OCI-M1 (cell line): ENCODE measurements at places on chromosomes 3 and 15.

- peak; percentile 33 for DNase-seq
These were observed 201.4 kb downstream of the PLOD2 start for GRCh38 chr3:145959457-145960088.

GRCh38 chr15:71526060-71526820 is 284.1 kb upstream of the NR2E3 start:
- DNase-seq: no peak

GRCh38 chr3:37739579-37740290 is 121.9 kb upstream of the CTDSPL start:
- no peak for DNase-seq

- no peak for DNase-seq
These were observed 100.8 kb upstream of the CHMP2B start for GRCh38 chr3:87126321-87126720.

- no peak for DNase-seq
These were observed 80.0 kb downstream of the FNDC3B start for GRCh38 chr3:172119266-172119969.

DNA sequence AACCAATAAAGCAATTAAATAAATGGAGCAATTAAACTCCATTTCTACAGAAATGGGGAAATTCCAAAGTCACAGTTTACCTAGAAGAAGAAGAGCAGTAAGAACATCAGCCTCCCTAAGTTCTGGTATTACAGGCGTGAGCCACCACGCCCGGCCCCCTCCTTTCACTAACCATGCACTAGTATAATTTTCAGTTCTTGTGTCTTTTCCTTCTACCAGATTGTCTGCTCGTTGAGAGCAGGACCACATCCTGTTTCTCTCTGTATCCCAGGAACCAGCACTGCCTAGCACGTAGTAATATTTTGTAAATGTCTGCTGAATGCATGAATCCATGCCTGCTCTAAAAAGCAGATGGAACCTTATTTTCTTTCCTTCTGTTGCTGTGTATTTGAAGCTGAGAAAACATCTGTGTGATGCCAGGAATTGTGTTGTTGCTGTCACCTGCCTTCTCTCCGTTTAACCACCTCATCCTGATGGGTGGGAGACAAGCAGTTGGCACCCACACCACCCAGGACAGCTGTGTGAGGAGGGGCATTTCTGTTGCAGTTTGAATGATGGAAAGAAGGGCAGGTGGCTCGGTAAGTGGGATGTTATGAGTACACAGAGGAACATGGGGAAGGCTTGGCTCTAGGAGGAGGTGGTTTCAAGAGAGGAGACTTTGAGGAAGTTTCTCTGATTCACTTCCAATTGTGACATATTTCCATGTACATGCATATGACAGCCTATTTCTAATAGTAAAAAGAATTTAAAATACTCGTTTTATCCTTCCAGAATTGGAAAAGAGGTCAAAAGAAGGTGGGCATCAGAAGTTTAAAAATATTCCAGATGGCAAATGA is 30.1 kb downstream of the PXYLP1 start:
- DNase-seq: no peak

GRCh38 chr3:56314842-56315241 is 153.4 kb downstream of the ERC2 start:
- no peak for DNase-seq

- DNase-seq: peak; percentile 30
These were observed 38.9 kb upstream of the PIK3CB start for GRCh38 chr3:138873471-138874278.

GRCh38 chr3:109921509-109921908 is 584.2 kb upstream of the DPPA4 start:
- no peak for DNase-seq

- DNase-seq: no peak
These were observed 1.7 kb upstream of the DLL4 start for GRCh38 chr15:40927495-40927872.
